Stimulated activated CD8-positive, alpha-beta memory T cell treated with anti-CD3 and anti-CD28 coated beads, Interleukin-7, amount 100 ng/mL, for 1 hour (primary cell): ENCODE measurements at places on chromosomes 16 and 17.

- DNase-seq: no peak
Measured at GRCh38 chr17:59634632-59635541, 15.2 kb downstream of the CLTC start.

DNA sequence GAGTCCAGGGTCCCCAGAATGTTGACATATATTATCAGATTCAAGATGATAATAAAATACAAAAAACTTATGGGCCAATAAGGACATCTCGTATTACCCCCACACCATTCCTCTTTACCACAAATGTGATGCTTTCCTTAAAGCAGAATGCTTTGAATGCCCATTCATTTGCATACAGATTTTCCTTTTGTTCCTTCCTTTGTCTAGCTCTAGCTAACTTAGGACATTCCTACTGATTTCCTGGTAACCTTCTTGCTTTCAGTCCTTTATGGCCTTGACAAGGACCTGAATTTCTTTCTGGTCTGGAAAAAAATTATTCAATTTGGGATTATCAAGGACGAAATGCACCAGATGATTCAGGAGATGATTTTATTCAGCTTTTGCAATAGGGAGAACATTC is 304.0 kb downstream of the TMEM114 start:
- DNase-seq: no peak

GRCh38 chr16:73091174-73091573 is 43.2 kb upstream of the ZFHX3 start:
- no peak for DNase-seq

- no peak for DNase-seq
Measured at GRCh38 chr16:142405-142967, 4.0 kb upstream of the NPRL3 start.

- no peak for DNase-seq
Measured at GRCh38 chr16:67822511-67822910, 15.8 kb downstream of the TSNAXIP1 start.

DNA sequence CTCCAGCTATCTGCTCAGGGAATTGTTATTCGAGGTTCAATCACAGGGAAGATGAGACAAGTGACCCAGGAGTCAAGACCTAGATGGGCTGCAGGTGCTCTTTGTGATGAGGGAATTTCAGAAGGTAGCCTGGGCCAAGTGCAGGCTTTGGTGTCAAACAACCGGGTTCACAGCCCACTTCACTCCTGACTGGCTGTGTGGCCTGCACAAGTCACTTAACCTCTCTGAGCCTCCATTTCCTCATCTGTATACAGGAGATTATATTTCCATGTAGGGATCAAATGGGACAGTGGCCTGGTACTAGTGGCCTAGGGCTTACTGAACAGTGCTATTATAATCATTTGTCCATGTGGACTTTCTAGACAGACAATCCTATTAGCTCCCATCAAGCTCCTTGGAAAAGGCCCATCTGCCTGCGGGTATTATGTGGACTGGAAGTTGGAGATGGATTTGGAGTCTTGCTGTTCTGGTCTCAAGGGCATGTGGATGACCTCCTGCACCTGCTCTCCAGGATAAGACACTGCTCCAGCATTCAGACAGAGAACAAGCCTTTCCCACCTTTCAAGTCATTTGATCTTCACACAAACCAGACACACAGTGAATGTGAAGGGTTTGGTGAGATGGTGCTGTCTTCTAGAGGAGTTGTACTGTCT is 3.1 kb upstream of the MT1X start:
- no peak for DNase-seq

DNA sequence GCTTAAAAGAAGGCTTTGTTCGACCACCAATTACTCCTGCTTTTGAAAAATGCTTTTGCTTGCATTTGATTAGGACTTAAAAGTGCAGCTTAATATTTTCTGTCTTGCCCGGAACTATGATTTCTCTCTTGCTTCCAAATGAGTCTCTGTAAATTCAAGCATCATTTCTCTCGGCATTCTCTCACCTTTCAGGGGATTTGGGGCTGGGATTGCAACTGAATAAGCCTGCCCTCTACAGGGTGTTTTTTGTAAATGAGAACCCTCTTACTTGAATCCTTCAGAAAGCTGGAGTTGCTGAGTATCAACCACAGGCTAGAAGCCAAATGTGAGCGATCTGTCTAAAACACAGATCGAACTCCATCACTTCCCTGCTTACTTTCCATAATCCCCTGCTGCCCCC is 234.6 kb downstream of the TMEM114 start:
- no peak for DNase-seq

- no peak for DNase-seq
Measured at GRCh38 chr17:44146375-44147346, 4.9 kb downstream of the HROB start.

DNA sequence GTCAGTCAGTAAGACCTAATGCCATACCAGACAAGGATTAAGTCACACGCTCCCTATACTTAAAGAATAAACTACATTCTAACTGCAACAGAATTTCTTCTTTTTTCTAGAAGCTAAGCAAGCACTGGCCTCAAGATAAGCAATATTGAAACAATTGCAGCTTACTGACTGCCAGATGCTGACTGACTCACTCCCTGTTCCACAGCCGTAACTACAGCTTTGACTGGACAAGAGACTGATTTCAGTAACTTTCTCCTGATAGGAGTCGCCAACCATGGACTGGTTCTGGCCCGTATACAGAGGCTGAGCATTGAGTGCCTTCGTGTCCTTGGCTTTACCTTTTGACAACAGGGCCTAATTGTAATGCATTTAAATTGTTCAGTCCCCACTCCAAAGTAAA is 67.9 kb downstream of the TRIM37 start:
- no peak for DNase-seq

GRCh38 chr17:41803049-41804020 is 8.4 kb downstream of the P3H4 start:
- DNase-seq: no peak

- no peak for DNase-seq
Measured at GRCh38 chr17:42118545-42118944, 2.6 kb downstream of the KAT2A start.

GRCh38 chr17:46741122-46741730 is 77.3 kb downstream of the WNT3 start:
- no peak for DNase-seq

DNA sequence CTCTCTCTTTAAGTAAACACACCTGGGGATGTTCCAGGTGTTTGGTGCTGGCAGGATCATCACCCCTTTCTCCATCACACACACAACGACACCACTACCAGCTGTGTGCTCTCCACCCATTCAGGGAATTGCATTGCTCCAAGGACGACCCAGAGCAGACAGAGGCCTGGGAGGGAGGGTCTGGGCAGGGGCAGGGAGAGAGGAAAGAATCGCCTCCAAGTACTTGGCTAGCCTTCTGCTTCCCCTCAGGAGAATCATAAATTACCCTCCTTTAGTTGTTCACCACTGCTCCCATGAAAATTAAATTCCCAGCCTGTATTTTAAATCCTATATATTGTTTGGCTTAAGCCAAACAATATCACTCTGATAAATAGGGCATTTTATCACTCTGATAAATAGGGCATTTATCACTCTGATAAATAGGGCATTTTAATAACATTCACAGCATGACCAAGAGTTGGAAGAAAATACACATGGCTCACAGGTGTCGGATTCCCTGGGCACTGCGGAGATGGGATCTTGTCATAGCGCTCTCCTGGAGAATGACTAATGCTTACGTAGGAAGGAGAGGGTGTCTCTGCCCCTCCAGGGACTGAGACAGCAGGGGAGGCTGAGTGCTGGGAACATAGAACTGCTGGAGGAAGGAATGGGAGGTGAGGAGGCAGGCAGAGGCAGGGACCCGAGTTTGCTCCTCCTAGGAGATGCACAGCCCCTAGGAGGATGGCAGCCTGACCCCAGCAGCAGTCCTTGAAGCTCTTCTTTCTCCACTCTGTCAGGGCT is 673.6 kb downstream of the HS3ST4 start:
- DNase-seq: no peak

DNA sequence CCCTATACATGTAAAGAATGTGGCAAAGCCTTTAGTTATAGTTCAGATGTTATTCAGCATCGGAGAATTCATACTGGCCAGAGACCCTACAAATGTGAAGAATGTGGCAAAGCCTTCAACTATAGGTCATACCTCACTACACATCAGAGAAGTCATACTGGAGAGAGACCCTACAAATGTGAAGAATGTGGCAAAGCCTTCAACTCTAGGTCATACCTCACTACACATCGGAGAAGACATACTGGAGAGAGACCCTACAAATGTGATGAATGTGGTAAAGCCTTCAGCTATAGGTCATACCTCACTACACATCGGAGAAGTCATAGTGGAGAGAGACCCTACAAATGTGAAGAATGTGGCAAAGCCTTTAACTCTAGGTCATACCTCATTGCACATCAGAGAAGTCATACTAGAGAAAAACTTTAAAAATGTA is 42.5 kb downstream of the ZNF267 start:
- DNase-seq: no peak
